Stimulated activated CD8-positive, alpha-beta memory T cell treated with anti-CD3 and anti-CD28 coated beads, Interleukin-4, amount 100 ng/mL, for 1 hour (primary cell): ENCODE measurements at places on chromosomes 1 and 21.

DNA sequence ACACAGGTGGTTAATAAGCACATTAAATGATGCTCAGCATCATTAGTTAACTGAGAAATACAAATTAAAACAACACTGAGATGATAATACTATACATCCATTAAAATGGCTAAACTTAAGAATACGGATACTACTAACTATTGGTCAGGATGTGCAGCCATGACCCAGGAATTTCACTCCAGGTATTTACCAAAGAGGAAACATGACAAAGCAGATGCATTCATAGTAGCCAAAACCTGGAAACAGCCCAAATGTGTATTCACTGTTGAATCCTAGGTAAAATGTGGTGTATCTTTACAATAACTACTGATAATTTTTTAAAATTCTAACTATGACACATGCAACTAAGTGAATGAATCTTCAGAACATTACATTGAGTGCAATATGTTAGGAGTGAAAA, 73.0 kb downstream of the PTPRC start:
- DNase-seq, result no peak

DNA sequence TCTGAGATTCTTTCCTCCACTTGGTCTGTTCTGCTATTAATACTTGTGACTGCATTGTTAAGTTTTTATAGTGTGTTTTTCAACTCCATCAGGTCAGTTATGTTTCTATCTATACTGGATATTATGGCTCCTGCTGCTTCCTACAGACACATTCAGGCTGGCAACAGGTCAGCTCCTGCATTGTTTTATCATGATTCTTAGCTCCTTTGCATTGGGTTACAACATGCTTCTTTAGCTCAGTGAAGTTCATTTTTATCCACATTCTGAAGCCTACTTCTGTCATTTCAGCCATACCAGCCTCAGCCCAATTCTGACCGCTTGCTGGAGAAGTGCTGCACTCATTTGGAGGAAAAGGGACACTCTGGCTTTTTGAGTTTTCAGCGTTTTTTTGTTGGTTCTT, 37.3 kb upstream of the F3 start:
- DNase-seq, result no peak

- DNase-seq, result no peak
Observed at GRCh38 chr1:8204826-8205225, 113.1 kb upstream of the SLC45A1 start.

GRCh38 chr1:228345201-228345930, 61.3 kb downstream of the TRIM11 start:
- DNase-seq, result no peak

GRCh38 chr1:214123061-214123784, 135.4 kb downstream of the PROX1 start:
- no peak for DNase-seq

GRCh38 chr1:161723459-161724141, 2.3 kb downstream of the FCRLB start:
- no peak for DNase-seq

DNA sequence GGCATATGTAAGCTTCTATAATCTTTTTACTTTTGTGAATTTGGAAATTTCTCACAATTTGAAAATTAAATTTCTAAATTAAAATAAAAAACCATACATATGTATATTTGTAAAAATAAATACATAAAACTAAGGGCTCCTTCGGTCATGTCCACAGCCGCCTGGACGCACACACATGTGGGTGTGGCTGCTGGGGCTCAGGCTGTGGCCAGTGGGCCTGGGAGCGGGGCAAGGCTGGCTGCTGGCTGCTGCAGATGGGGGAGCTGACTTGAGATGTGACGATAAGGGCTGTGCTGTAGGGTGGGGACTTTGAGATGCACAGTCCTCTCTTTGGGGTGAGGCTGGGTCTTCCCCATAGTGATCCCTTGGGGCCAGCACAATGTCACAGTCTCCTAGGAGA, 4.8 kb downstream of the RER1 start:
- DNase-seq, result no peak

- DNase-seq, result no peak
Observed at GRCh38 chr1:56397409-56397808, 182.0 kb downstream of the PLPP3 start.

DNA sequence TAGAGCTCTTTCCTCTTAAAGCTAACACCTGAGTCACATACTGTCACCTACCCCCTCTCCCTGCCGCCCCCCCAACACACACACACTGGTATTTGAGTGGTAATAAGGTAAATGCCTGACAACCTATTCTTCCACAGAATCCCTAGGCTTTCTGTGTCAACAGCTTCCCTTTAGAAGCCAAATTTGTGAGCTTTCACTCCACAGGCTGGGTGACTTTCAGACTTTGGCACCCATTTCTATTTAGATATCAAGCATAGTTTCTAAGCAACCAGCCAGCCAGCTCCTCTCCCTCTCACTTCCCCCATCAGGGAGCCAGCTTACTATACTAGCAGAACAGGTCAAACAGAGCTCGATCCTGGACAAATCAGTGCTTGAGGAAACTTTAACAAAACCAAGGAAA, 3.2 kb upstream of the C1orf74 start:
- no peak for DNase-seq

DNA sequence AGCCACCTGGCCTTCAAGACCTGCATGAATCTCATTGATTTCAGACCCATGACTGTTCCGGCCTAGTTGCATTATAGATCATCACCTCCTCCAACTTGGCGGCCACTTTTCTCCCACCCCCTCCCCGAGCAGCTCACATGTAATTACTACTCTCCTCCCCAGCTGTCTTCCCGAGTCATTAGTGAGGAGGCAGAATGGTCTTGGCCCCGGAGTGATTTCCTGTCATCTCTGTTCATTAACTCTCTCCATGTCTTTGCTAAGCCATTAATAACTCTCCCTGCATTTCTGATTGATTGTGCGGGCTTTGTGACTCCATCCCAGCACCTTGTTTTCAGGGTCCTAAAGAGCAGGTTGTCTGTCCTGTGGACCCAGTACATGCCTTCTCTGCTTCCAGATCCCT, 75.6 kb upstream of the CNTN2 start:
- no peak for DNase-seq
